ENCODE measurements at places on chromosomes 7 and 10.

- no peak for DNase-seq
Observed at GRCh38 chr10:24475598-24475997, 248.1 kb downstream of the ARHGAP21 start.

GRCh38 chr7:148142660-148143248, 447.8 kb upstream of the C7orf33 start:
- DNase-seq, result peak; percentile 84

GRCh38 chr7:47664650-47665195, 82.8 kb upstream of the TNS3 start:
- no peak for DNase-seq

GRCh38 chr7:140476698-140477261, 2.5 kb downstream of the MKRN1 start:
- DNase-seq, result no peak

DNA sequence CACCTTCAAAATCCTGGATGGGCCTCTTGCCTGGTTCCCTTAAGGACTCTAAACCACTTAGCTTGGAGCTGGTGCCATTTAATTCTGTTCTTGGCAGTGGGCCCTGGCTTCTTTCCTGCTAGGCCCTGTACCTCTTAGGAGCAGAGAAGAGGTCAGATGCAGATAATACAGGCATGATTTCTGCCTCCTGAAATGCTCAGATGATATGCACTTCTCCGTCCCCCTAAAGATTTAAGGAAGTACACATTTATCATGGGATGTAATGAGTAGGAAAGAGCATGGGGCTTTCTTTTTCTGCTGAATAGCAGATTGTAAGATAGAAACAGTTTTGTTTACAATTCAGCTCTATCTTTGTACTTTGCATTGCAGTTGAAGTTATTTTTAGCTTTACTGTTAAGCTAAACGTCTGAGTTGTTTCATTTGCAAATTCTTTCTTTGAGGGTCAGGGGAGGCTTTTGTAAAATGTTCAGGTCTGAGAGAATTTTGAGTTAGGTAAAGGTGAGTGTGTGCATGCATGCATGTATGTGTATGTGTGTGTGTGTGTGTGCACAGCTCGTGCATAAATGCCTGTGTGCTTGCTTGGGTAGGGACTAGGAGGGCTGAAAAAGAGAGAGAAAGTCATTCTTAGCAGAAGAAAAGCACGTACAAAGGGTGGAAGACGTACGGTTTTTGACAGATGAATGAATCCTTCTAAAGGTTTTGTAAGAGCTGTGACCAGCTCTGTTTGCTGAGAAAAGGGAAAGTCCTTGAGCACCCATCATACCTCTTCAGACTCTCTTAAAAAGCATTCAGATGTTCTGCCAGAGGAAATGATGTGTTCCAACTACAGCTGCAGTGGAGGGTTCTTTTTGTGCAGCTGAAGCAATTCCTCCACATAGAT, 364.2 kb downstream of the AUTS2 start:
- DNase-seq, result no peak

DNA sequence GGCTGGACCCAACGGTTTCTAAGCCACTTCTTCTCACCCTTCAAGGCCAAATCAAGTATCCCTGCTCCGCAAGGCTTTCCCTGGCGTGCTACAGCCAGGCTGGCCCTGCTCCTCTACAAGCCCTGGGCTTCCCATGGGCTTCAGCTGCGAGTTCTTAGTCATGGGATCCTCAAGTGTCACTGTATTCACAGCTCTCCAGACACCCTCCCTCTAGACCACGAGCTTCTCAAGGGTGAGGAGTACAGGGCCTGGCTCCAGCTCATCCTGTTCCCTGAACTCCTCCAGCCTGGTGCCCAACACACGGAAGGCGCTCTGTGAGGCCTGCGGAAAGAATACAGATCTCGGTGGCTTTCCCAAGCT, 38.8 kb downstream of the FAM53B start:
- no peak for DNase-seq

DNA sequence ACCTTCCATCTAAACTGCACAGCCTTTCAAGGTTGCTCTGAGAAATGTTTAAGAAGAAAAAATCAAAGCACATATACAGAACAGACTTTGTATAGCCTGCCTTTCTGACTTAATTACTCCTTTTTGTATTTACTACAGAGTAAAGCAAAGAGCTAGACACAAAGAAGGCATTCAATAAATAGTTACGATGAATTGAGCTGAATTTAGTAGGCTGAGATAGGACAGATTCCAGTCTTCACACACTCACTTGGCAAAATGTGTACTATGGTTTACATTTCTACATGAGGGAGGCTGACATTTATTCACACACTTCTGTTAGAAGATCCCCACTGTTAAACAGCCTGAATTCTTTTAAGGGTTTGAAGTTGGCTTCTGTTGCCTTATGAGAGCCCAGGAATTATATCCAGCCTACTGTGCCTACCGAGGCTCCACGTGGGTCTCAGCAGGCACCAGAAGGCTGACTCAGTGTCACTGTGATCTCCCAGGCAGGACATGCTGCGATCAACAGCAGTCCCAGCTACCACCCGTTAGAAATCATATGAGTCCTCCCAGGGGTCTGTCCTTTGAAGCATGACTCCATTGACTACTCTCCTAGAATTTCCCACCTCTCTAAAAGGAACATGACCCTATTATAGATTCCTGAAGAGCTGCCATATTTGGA, 24.5 kb upstream of the SLC25A13 start:
- no peak for DNase-seq

DNA sequence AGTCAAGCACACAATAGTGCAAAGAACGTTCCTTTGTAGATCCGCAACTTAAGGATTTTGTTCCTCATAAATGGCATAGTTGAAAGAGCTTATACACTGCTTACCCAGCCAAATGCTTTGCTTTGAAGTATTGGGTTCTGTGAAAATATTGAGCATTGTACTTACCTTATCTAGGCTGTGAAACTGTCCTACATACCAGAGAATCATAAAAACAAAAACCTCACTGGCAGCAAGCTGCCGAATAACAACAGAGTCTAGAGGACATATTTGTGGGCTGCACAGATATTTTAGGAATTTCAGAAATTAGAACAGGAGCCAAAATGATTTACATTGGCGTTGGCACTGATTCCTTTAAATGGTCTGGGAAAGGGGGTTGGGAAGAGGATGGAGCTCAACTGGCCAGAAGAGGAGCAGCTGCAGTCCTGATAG, 174.8 kb downstream of the RTKN2 start:
- DNase-seq, result no peak

DNA sequence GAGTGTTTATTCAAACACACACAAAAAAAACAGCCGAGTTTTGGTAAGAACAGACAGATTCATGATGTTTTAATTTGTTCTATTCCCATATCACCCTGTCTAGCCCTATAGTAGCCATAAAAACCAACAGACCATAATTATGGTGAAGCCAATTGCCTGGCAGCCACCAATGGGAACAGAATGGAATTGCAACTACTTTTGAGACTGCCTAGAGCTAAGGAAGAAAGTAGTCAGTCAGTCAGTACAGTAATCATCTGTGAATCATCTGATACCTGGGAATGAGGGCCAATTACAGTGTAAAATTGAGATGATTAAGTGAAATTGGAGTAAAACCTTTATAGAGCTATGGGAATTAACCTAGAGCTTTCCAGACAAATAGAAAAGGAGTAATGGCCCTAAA, 952.7 kb upstream of the KCND2 start:
- peak; percentile 3 for DNase-seq

DNA sequence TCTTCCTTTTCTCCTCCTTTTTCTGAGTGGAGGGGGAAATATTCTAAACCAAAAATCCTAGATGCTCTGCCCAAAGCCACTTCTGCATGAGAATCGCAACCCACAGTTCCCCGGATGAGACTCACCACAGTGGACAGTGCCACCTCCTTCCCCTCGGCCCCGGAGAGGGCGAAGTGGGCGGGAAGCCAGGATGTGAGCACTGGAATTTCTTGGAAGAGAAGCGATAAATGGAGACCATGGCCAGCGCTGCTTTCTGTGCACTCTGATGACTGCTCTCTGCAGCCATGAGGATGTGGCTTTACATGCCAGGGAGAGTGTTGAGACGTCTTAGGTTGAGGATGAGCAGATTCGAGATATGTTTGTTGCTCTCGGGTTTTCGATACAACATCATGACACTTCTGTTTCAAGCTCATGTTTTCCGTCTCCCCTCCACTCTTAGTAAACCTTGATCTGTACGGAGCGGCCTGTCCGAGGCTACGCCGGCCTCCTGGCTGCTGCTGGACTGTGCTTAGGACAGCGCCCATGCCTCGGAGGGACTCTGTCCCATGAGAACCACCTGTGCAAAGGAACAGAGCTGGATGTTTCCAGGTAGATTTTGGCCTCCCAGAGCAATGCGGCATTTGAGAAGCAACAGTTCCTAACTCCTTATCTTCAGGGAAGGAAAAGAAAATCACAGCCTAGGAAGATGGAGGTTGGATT, 414.6 kb upstream of the FOXK1 start:
- no peak for DNase-seq

DNA sequence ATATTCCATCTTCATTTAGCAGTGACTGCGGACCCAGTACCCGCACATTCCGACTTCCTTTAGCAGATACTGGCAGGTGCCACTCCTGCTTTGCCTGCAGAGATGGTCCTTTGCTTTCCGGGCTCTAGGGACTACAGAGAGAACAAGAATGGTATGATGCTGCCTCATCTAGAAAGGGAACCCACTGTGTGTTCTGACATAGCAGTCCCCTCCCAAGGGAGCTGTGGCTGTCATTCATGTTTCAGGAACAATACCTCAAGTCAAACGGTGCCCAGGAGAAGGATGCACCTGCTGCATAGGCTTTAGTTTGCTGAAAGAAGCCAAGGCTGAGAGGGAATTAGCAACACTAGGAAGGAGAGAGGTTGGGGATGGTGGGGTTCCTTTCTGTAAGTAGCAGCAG, 15.9 kb upstream of the TMEM72 start:
- DNase-seq, result no peak

GRCh38 chr10:46297406-46298204, 10.8 kb downstream of the ANTXRL start:
- no peak for DNase-seq

DNA sequence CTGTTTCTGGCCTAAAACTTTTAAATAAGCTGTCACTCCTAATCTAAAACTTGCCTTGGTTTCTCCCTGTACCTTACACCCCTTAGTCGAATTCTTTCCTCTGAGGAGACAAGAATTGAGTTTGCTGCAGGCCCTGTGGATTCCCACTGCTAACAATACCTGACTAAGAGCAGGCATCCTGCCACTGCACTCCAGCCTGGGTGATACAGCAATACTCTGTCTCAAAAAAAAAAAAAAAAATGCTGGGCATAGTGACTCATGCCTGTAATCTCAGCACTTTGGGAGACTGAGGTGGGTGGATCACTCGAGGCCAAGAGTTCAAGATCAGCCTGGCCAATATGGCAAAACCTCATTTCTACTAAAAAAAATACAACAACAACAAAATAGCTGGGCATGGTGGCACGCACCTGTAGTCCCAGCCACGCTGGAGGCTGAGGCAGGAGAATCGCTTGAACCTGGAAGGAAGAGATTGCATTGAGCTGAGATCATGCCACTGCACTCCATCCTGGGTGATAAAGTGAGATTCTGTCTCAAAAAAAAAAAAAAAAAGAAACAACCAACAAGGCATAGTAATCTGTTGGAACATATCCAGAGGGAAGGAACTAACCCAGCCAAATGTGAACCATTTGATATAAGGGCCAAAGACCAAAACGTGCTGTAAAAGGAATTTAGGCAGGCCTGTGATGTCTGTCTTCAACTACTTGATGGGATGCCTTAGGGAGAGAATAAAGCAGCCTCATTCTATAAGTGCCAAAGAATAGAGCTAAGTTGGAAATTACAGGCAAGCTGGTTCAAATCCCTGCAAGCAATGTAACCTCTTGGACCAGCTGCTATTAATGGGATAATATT, 732.7 kb upstream of the AUTS2 start:
- DNase-seq, result no peak

- DNase-seq, result peak; percentile 26
Observed at GRCh38 chr10:94402843-94403379, 570 bp downstream of the TBC1D12 start.

DNA sequence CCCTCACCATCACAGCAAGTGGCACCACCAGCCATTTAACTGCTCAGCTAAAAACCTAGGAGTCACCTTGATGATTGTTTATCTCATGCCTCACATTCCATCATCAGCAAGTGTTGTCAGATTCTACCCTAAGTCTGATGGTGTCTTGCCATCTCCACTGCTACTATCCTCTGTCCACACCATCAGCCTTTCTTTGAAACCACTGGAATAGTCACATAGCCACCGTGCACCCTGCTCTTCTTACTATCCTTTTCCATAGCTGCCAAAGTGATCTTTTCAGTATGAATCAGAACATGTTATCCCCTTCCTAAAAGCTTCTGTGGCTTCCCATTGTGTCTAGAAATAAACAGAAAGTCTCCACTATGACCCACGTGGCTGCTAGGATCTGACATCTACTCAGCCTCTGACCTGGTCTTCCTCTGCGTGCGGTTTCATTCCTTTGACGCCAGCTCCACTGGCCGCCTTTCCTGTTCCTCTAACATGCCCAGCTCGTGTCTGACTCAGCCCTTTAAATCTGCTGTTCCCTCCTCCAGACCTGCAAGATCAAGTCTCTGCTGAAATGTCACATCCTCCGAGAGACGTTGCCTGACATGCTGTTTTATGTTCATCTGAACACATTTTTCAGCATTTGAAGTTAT, 16.5 kb upstream of the CHN2 start:
- DNase-seq, result no peak

GRCh38 chr10:119078422-119079179, 2.0 kb downstream of the EIF3A start:
- DNase-seq, result no peak

DNA sequence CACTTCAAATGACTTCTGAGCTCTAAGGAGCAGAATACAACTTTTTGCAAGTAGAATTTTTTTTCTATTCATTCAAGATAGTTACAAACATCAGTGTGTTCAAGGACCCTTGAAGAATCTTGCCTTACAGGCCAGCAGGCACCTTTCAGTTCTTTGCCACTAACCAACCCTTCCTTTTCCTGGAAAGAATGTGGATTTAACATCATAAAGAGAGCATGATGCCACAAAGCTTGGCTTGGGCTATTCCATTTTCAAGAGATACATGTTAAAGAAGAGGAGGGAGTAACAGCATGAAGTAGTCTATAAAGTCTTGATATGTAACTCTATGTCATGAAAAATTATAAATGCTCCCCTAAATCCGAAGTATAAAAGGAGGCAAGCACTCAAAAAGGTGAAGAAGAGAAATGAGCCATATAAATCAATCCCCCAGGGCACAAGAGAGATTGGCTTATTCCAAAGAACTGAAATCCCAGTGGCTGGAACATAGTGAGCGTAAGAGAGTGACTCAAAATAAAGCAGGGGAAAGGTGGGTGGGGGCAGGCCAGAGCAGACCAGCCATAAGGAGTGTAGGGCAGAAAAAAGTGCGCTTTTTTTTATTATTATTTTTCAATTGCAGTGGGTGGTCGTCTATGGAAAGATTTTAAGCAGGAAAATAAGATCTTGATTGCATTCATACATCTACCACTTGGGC, 1025.6 kb upstream of the C7orf33 start:
- no peak for DNase-seq

DNA sequence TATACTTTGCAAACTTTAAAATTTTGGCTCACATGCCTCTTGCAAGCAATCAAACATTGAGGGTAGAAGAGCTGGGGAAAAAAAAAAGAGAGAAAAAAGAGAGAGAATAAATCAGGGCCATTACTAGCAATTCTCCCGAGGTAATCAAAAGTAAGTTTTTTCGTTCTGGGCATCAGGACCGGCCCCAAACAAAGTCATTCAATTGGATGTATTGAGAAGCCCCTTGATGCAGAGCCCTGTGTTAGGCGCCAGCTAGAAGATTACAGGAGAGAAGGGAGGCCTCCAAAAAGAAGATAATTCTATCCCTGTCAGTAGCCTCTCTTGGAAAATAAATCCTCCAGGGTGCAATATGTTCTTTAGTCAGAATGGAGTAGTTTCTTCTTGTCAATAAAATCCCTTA, 2.2 kb upstream of the CTNNA3 start:
- DNase-seq, result no peak

GRCh38 chr7:42972699-42973500, 40.7 kb downstream of the MRPL32 start:
- DNase-seq, result no peak

All from NCI-H2081 (cell line).